ENCODE measurements at places on chromosomes 7 and 10.

DNA sequence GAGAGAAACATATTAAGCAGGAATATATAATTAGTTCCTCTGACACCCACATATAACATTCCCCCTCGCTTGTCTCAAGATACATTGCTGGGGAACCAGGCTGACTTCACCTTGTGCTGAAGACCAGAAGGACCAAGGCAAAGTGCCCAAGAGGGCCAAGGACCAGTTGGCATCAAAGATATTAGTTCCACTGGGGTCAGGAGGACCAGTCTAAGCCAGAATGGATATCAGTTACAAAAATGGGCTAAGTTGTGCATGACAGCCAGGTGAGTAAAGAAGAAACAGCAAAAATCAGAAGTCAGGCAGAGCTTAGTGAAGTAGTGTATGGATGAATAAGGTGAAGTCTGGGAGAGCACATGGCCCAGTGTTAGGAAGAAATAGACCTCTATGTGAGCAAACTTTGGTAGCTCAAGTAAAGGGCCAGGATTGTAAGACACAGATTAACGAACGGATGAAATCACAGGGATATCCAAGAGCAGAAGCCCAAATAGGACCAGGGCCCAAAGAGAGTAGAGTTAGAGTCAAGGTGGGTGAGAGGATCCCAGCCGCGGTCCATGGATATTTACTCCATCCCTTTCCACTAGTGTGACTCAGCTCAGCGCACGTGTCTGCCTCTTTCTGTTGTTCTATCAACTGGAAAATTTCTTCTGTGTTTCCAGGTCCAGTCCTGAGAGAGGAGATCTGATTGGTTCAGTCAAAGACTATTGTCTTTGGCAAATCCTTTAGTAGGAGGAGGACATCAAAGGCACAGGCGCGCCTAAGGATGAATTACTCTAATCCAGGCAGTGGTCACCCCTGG lies 5.0 kb downstream of the CALD1 start:
- DNase-seq, result no peak

GRCh38 chr10:96357038-96357620 lies 1.7 kb downstream of the OPALIN start:
- no peak for DNase-seq

GRCh38 chr7:92834507-92835260 lies 1.7 kb downstream of the CDK6 start:
- no peak for DNase-seq

GRCh38 chr7:136883046-136883445 lies 14.6 kb downstream of the CHRM2 start:
- DNase-seq, result no peak

All from CD4-positive, alpha-beta T cell treated with Interleukin-21 for 1 hour (primary cell).